Foreskin keratinocyte (primary cell): ENCODE measurements at places on chromosomes 12 and 14. TPM values are rescaled to one million over a fixed set of nuclear protein-coding genes. Genes with fewer than 3 reads are reported as not detected.

Gene CD69
- total RNA-seq, result not detected in 2 replicates

Gene B3GNT4
- 1.2 and 1.3 TPM in 2 replicates for total RNA-seq

Gene DEPDC4
- total RNA-seq, result 1.3 and 2.5 TPM in 2 replicates

Gene TSPAN19
- total RNA-seq, result 0.17 TPM in 1 of 2 replicates, not detected in the other

Gene SCN8A
- total RNA-seq, result 1.3 and 6.1 TPM in 2 replicates

Gene SETD1B
- total RNA-seq, result 5.5 and 6.1 TPM in 2 replicates

Gene PGF
- total RNA-seq, result 28.8 and 31.5 TPM in 2 replicates
